ENCODE measurements at places on chromosomes 4 and X.
A peak's percentile ranks its signal among the peaks of the same experiment; 100 is the strongest.

GRCh38 chr4:34679228-34679627 lies 1565.1 kb downstream of the ARAP2 start:
- no peak for DNase-seq

- no peak for DNase-seq
Observed at GRCh38 chr4:183396227-183396637, 48.2 kb upstream of the CDKN2AIP start.

- DNase-seq: no peak
Observed at GRCh38 chrX:12505127-12505526, 286.1 kb upstream of the PRPS2 start.

DNA sequence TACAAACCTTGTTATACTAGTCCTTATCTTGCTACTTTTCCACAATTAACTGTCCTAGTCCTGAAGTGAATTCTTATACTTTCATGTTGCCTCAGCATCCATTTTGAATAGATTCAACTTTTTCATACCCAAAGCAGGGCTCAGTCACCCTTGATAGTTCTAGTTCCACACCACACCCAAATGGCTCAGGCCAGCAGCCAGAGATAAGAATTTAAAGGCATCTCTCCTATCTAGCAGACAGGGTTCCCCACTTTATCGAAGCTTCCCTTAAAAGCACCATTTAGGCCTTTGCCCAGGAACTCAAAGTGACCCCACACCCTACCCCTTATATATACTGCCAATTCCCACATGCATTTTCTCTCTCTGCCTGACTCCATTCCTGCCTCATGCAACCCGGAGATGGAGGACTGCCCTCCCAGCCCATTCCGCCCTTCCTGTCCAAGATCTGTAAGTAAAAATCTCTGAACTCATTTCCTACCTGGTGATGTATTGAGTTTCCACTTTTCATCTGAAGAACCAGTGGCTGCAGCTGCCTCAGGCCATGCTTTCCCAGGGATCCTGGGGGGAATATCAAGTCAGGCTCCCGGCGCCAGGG lies 63.7 kb upstream of the TXK start:
- DNase-seq: no peak

GRCh38 chr4:159110961-159111360 lies 8.1 kb downstream of the RAPGEF2 start:
- no peak for DNase-seq

DNA sequence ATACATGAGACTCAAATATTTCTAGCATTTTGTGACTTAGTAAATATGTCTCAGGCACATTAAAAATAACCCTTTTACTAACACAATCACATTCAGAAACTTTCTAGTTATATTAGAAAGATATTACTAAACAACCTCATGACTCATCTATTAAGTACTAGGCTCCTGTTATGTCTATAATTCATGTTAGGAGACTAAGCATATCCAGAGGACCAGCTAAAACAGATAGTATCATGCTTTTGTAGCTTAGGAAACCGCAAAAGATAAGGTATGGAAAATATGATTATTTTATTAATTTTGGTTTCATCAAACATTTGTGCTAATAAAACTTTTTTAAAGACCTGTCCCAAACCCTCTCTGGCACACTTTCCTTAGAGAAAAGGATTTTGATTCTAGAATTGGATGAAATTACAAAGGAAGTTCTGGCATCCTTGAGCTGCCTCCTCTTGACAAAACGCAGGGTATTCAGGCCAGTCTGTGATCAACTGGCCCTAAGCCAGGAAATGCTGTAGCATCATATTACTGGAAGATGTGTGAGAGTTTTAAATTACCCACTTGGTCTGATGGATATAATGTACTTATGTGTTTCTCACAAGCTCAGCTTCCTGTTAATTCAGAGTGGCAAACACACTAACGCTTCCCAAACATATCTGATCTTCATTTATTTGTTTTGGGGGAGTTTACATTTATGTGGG lies 60.4 kb downstream of the NRK start:
- peak; percentile 39 for DNase-seq

DNA sequence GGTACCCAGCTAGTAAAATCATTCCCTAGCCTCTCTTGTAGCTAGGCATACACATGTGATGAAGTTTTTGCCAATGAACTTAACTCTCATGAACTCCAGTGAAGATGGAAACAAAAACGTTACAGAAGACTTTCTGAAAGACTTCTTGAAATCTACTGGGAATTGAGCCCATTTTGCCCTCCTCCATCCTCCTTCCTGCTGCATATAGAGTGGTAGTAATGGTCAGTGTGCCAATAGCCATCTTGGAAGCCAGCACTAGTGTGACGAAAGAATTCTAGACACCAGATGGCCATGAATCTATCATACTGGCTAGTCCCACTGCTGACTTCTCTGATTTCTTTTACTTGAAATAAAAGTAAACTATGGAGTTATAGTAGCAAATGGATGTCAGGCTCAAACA lies 30.9 kb upstream of the PPA2 start:
- no peak for DNase-seq

DNA sequence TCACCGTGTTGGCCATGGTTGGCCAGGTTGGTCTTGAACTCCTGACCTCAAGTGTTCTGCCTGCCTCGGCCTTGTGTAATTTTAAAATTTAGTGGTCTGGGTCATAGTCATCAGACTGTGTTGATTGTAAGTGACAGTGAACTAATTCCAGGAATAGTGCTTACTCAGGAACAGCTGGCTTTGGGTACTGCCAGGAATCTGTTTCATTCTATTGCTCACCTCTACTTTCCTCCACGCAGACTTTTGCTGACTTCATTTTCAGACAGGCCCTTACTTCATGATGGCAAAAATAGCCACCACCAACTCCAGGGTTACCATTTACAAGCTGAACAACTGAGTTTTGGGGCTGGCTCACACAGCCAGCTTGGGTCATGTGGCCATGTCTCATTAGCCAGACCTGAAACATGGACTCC lies 54.6 kb downstream of the FNIP2 start:
- no peak for DNase-seq

- DNase-seq: no peak
Observed at GRCh38 chr4:86242677-86243076, 117.2 kb downstream of the MAPK10 start.

GRCh38 chr4:118221227-118221800 lies 131.5 kb downstream of the PRSS12 start:
- no peak for DNase-seq

- DNase-seq: no peak
Observed at GRCh38 chrX:153761863-153762262, 2.2 kb upstream of the PLXNB3 start.

GRCh38 chr4:143344041-143344440 lies 7.4 kb downstream of the GAB1 start:
- DNase-seq: no peak

DNA sequence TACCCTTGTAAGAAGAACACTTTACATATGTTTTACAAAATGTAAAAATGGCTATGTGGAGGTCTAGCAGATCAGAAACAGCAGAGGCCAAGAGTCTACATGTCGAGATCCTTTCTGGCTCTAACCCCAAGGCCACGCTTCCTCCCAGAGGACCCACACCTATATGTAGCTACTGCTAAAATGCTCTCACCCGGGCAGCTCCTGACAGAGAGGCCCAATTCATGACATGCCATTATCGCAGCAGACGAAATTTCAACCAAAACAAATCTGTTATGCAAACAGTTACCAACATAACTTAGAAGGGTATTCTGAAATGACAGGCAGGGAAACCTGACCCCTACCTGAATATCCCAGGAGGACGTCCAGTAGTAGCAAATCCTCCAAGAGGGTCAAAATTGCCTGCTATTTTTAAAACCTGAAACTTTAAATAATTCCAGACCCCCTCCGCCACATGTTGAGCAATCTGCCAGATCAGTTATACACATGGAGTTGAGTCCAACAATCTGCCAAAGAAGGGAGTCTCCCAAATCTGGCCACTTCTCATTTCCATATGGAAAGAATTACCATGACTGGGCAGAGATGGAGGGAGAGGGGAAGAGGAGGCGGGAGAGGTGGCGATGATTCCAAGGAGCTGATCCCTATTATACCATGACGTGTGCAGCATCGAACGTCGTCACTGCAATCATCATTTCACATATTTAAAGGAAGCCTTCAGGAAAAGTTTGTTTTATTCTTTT lies 192.9 kb upstream of the TBL1X start:
- DNase-seq: no peak

- DNase-seq: no peak
Observed at GRCh38 chr4:157057218-157057617, 18.7 kb upstream of the GLRB start.

DNA sequence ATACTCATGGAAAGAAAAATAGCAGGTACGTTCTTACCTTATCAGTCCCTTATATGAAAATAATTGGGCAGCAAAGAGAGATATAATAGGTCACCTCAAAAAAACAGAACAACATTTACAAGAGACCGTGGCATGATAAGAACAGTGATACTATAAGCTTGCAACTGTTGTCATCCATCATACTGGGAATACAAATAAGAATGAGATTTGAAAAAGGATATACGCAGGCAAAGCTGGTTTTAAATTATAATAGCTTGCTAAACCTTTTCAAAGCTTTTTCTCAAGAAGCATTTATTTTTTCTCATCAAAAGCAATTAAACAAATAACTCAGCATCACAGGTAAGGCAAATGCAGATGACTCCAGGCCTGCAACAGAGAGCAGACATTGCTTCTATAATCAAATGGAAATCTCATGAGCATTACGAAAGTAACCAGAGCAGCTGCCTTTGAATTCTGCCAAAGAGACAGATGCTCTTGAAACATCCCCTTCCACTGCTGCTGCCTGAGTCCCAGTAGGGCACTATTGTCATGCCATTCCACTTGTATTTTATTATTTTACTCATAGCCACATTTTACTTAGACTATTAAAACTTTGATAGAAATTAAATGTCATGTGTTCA lies 620.6 kb upstream of the GNPDA2 start:
- no peak for DNase-seq

- DNase-seq: no peak
Observed at GRCh38 chrX:4129626-4130025, 416.2 kb upstream of the PRKX start.

DNA sequence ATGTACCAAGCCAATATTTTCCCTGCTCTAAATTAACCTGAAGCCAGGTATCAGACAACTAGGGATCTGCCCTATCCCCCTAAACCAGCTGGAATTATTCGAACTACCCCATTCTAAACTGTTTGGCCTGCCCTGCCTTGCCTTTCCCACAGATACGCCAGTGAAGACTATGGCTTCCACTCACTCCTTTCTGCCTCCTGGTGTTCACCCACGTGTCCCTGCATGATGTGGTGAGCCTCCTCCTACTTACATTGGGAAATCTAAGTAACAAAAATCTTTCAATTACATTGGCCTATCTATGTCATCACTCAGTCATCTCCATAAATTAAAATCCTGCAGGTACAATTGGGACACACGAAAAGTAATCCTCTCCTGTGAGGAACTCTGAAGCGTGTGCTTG lies 6.1 kb upstream of the LDOC1 start:
- no peak for DNase-seq

DNA sequence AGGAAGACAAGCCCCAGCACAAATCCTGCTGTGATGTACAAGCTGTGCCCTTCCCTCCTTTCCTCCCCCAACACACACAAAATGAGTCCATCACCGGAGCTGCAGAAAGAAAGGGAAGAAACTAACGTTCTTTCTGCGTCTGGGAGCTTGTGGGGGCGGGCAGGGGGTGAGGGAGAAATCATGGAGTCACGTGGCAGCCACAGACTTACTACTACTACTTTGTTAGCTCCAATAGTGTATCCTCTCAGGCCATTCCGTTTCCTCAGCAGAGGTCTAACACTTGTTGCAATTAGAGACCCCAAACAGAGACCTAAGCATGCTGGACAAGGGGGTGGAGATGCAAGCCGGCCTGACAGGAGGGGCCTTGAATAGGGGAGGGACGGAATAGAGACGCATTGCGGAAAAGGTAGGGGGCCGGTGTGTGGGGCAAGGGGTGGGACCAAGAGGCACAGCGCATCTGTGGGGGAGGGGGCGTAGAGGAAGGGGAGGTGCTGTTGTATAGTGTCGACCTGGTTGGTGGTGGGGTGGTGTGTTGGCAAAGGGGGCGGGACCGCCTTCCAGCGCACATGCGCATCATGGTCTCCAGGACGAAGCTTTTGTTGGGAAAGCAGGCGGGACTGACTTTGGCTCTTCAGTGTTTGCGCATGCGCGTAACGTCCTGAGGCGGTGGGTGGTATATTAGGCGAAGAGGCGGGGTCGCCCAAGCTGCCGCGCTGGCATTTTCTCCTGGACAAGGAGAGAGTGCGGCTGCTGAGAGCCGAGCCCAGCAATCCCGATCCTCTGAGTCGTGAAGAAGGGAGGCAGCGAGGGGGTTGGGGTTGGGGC lies at the start of gene MAGED1:
Gene MAGED1 (plus strand): TSS at position 703 of the 825 bp plus-strand sequence. CDS start 682 bp downstream, outside the sequence.
- DNase-seq: peak; percentile 93

- no peak for DNase-seq
Observed at GRCh38 chr4:158816955-158817354, 48.1 kb downstream of the FNIP2 start.

- no peak for DNase-seq
Observed at GRCh38 chr4:82284475-82284857, 89.3 kb downstream of the HNRNPD start.

GRCh38 chr4:150286656-150287055 lies 208.4 kb downstream of the DCLK2 start:
- DNase-seq: no peak

DNA sequence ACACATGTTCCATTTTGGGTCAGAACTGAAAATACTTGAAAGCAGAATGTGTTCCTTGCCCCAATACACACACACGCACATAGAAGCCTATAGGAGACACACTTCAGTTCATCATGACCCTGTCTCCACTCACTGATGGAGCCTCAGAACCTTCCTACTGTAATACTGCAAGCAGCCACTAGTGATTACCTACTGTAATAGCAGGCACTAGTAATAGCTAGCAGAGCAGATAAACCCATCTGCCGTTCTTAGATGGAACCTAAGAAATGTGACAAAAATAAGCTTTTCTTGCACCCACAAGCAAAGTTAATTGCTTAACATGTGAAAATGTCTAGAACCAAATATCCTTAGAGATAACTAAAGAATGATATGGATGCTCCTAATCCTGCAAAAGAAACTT lies 13.6 kb downstream of the AMTN start:
- DNase-seq: no peak

DNA sequence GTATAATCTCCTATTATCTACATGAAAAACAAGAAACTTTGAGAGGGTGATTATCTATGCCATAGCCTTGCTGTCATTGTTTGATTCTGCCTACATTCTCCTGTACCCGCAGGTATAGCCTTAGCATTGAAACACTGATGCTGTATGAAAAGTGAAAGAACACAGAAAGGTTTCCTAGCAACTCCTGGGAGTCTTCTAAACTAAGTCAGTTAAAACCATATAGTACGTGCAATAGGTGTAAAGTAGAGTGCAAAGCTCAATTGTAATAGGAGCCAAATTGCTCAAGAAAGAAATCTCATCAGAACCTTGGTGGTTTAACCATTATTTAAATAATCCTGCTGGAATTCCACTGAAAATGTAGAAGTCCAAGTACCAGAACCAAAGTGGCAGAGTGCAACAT lies 489.7 kb downstream of the PCDH10 start:
- DNase-seq: no peak

GRCh38 chr4:65007841-65008439 lies 598.7 kb upstream of the TECRL start:
- DNase-seq: peak; percentile 9

GRCh38 chr4:13615161-13615560 lies 12.4 kb downstream of the BOD1L1 start:
- DNase-seq: no peak

GRCh38 chr4:24003926-24004325 lies 114.1 kb upstream of the PPARGC1A start:
- peak; percentile 9 for DNase-seq

Data from Daoy (cell line).